Caco-2 (cell line): ENCODE measurements at places on chromosomes 6 and 20. TPM values are rescaled to one million over a fixed set of nuclear protein-coding genes. Genes with fewer than 3 reads are reported as not detected.

GRCh38 chr20:49183444-49183843, 4.7 kb downstream of the STAU1 start:
- no peak for DNase-seq

DNA sequence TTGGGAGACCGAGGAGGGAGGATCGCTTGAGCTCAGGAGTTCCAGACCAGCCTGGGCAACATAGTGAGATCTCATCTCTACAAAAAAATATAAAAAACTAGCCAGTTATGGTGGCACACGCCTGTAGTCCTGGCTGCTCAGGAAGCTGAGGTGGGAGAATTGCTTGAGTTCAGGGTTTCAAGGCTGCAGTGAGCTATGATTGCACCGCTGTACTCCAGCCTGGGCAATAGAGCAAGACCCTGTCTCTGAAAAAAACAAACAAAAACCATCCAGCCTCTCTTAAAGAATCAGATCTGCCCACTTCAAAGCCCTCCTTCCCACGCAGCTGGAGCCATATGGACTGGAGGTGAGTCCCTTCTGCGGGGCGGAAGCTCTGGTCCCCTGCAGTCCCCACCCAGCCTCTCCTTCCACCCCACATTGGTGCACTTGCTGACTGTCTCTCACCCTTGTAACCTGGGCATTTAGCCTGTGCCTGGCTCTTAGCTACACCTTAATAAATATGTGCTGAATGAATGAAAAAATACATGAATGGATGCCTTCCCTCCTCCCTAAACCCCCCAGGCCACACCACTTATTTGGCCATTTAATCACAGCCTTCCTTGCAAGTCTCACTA, 7.2 kb upstream of the PARD6B start:
- DNase-seq = no peak

DNA sequence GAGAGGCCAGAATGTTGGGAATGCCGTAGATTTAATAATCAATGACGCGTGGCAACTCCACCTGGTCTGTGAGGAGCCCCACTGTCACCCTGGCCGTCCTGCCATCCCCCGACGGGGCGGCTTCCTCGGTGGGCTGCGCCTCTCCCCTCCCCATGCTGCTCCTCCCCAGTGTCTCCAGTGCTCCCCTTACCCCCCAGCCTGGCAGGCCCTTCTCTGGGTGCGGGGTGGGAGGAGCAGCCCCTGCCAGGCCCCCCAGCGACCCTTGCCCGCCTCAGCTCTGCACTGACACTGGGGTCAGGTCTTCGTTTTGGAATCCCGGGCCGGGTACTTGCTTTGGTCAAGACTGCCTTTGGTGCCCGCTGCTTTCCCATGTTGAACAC, 82.3 kb upstream of the FRMD1 start:
- no peak for DNase-seq

DNA sequence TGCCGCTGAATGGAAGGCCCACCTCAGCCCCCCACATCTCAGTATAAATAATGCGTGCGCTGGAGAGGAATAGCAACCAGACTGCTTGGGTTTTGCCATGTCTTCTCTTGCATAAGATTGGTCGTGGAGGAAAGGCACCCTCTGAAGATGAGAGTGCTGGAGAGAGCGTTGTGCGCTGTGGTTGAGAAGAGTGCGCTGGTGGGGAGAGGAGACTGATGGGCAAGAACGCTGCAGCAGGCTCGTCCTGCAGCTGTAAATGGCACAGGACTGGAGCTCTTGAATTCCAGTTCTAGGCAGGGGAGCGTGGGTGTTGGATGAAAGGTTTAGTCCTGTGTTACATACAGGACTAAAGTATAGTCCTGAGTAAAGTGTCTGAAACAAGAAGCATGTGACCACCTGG, 51.5 kb downstream of the RPRD1B start:
- no peak for DNase-seq

- peak; percentile 47 for DNase-seq
Observed at GRCh38 chr20:51712501-51713212, 55.5 kb downstream of the ATP9A start.

The TXLNB gene
- total RNA-seq = not detected in 2 replicates

GRCh38 chr6:129320892-129321291, 389.1 kb downstream of the ARHGAP18 start:
- DNase-seq = no peak
